ENCODE measurements at places on chromosomes 11 and 22. TPM values are rescaled to one million over a fixed set of nuclear protein-coding genes. Genes with fewer than 3 reads are reported as not detected.

The NAALAD2 gene
- 0.46 TPM for total RNA-seq

The PGM2L1 gene
- total RNA-seq = 10.6 TPM

The APOC3 gene
- not detected for total RNA-seq

The HDHD5 gene
- total RNA-seq = 27.9 TPM

The BTG4 gene
- total RNA-seq = not detected

The IFITM10 gene
- 1.9 TPM for total RNA-seq

The NAA40 gene
- 10.9 TPM for total RNA-seq

The SCO2 gene
- total RNA-seq = 1.2 TPM

The RAB36 gene
- total RNA-seq = 3.8 TPM

The KIF18A gene
- total RNA-seq = 6.8 TPM

The KRTAP5-7 gene
- total RNA-seq = not detected

The OR8K3 gene
- total RNA-seq = not detected

The TPH1 gene
- 0.07 TPM for total RNA-seq

The GAB4 gene
- not detected for total RNA-seq

The MRGPRF gene
- 65.7 TPM for total RNA-seq

The SHISA8 gene
- total RNA-seq = not detected

The OR5B21 gene
- total RNA-seq = not detected

The CELSR1 gene
- 2.0 TPM for total RNA-seq

The OR56A4 gene
- not detected for total RNA-seq

The SOX10 gene
- not detected for total RNA-seq

The FXYD6 gene
- 0.10 TPM for total RNA-seq

The TENM4 gene
- 42.4 TPM for total RNA-seq

The KRTAP5-1 gene
- not detected for total RNA-seq

The OR6A2 gene
- 0.26 TPM for total RNA-seq

The VPREB1 gene
- total RNA-seq = not detected

The OR56A1 gene
- not detected for total RNA-seq

The DBX1 gene
- not detected for total RNA-seq

The SYT8 gene
- total RNA-seq = 0.07 TPM

The NCAPH2 gene
- 19.7 TPM for total RNA-seq

The EMID1 gene
- total RNA-seq = not detected

The LDLRAD3 gene
- 5.4 TPM for total RNA-seq

The ATF4 gene
- 214 TPM for total RNA-seq

The OR51M1 gene
- not detected for total RNA-seq

The CRKL gene
- total RNA-seq = 51.7 TPM

The HOATZ gene
- total RNA-seq = not detected

The APOL1 gene
- 68.4 TPM for total RNA-seq

The MMP13 gene
- total RNA-seq = not detected

The PRR5 gene
- total RNA-seq = 2.3 TPM

The PANX2 gene
- 2.1 TPM for total RNA-seq

The IRAG1 gene
- 69.0 TPM for total RNA-seq

The PLEKHB1 gene
- total RNA-seq = 2.5 TPM

The TMEM86A gene
- 0.30 TPM for total RNA-seq

The MFNG gene
- total RNA-seq = 0.30 TPM

The LRRC4C gene
- total RNA-seq = 0.46 TPM

The GRIK4 gene
- under 0.01 TPM for total RNA-seq
